ENCODE measurements at places on chromosomes 1 and 21.

DNA sequence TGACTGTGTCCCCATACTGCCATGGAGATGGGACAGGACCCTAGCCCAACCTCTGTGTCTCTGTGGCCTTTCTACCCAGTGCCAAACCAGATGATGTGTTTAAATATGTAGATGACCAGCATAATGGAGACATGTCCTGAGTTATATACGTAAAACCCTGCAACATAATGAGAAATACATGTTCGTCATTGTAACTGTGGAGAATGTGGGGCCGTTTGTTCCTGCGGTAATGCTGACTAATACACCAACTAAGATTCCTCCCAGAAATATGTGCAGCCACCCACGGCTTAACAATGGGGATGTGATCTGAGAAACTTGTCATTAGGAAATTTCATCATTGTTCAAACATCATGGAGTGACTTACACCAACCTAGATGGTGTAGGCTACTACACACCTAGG, 71.7 kb upstream of the SIM2 start:
- peak; percentile 15 for DNase-seq

DNA sequence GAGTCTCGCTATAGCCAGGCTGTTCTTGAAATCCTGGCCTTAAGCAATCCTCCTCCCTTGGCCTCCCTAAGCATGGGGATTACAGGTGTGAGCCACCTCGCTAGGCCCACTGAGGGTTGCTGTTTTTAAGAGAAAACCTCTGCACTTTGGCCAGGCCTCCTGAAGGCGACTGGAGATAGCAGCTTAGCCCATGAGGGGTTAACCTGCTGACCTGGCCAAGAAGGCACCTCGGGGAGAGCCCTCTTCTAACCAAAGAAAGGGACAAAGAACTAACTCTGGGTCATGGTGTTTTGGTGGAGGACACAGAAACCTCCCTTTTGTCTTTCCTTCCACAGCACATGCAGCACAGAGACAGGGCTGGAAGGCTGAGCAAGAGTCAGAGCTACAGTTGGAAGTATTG, 17.7 kb upstream of the KNCN start:
- DNase-seq = no peak

DNA sequence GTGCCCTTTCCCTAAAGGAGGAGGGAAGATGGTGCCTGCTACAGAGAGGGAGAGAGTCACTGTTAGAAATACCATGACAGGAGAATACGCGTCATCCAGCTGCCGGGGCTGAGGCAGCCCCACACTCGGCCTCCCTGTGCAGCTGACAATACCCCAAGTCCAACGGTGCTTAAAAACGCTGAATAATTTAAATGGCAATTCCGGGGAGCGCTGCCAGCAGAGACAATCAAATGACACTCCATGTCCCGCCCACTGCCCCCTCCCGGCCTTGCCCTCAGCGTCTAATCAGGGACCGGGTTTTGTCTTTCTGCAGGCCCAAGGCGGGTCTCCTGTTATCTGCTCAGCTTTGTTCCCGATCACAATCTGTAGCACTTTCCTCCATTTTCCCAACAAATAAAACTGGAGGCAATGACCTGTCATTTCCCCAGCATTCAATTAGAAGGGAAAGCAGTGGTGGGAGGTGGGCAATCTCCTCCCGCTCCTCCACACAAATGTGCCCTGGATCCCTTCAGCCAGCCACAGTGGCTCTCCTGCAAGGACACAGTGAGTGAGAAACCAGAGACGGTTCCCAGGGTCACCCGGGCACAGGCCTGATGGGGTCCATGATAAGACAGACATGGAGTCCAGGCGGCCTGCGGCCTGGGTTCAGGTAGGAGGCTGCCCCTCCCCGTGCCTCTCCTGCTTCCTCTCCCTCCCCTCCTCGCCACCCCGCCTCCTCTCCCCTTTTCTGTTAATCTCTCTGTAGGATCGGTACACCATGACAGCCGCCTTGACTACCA, 42.7 kb upstream of the AJAP1 start:
- no peak for DNase-seq

DNA sequence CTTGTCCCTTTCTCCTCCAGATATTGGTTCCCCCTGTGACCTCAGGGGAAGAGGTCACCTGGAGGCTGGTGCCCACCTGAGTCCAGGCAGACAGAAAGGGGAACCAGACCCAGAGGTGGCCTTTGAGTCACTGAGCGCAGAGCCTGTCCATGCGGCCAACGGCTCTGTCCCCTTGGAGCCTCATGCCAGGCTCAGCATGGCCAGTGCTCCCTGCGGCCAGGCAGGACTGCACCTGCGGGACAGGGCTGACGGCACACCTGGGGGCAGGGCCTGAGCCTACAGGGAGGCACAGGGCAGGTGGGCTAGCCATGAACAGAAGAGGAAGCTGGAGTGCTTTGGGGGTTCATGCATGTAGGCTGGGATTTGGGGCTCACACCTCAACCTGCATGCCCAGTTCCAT, 2.7 kb downstream of the TNFRSF14 start:
- no peak for DNase-seq

GRCh38 chr21:45767071-45768006, 123.8 kb downstream of the PCBP3 start:
- DNase-seq = peak; percentile 30

DNA sequence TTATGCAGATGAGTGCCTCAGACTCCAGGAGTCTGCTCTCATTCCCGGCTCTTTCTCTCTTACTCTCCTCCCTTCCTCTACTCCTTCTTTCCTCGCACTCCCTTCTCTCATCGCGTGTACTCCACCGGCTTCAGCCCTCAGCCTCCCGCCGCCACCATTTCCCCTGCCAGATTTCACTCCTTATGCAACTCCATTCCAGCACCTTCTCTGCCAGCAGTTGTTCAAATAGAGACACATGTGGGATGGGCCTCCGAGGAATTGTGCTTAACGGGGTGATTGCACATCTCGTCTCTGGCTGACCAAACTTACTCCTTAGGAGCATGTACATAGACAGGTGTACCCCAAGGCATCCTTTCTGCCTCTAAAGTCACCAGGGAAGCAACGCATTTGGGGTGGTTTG, 2.1 kb downstream of the CNTN2 start:
- no peak for DNase-seq

- DNase-seq = no peak
Observed at GRCh38 chr1:56002231-56002630, 577.1 kb downstream of the PLPP3 start.

GRCh38 chr1:52352690-52353089, 13.3 kb downstream of the CC2D1B start:
- DNase-seq = no peak

- DNase-seq = no peak
Observed at GRCh38 chr21:44920694-44921604, at the start of gene ITGB2. Gene ITGB2 (minus strand): TSS chr21:44920899. CDS start chr21:44910782, 10,117 bp downstream.

DNA sequence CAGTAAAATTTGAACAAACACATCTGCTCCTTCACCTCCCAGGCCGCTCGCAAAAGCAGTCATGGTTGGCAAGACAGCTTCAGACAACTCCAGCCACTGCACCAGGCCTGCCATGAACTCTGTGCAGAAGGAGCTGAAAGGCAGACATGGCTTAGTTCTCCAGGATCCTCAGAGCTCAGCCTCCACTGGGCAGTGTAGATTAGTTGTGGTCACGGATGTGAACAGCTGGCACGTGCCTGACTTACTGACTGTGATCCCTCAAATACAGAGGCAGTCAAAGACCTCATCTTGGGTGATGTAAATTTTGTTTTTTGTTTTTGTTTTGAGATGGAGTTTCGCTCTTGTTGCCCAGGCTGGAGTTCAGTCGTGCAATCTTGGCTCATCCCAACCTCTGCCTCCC, 28.4 kb downstream of the TMCO4 start:
- DNase-seq = no peak

GRCh38 chr1:37808369-37809319, 636 bp upstream of the YRDC start:
- peak; percentile 85 for DNase-seq

DNA sequence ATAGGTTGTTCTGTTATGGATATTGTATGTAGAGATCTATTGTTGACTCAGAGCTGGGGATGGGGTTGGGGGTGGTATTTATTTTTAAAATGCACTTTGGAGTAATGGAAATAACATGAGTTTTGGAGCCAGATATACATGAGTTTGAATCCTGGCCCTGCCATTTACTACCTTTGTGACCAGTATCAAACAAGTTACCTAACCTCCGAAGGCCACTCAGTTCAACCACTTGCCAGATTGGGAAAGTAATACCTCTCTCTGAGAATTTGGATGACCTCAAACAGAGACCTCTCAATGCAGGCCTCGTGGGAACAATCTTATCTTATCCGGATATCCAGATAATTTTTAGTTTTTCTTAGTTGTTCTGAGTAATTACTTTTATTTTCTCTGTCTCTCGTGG, 181.0 kb downstream of the FGGY start:
- no peak for DNase-seq

DNA sequence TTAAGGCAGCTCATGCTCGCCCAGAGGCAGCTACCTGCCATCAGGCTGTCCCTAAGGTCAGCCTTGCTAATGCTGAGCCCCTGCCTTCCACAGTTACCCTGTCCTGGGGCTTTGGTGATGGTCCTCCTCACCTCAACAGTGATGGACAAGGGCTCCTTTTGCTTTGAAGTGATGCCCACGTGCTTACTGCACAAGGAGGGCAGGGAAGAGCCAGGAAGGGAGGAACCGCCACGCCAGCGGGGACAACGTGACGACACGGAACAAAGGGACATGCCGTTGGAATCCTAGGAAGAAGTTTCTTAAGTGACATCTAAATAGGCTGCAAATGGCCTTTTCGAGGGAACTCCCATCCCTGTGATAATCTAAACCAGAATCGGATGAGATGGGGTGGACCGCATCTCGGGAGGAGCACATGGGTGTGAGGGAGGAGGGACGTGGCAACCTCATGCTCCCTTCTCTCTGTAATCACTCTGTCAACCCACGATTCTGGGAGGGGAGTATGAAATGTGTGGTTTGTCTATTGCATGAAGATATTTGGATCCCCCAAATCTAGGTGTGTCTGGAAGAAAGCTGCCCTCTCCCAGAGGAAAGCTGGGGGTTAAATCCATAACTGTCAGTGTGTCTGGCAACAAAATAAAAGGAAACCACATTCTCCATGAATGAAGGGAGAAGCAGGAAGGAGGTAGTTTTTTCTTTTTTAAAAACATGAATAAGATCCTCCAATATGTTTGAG, 110.9 kb upstream of the IRF2BP2 start:
- no peak for DNase-seq

GRCh38 chr1:95068956-95069709, 3.6 kb downstream of the ALG14 start:
- DNase-seq = no peak

- peak; percentile 4 for DNase-seq
Observed at GRCh38 chr1:47507881-47508701, 70.2 kb downstream of the FOXD2 start.

DNA sequence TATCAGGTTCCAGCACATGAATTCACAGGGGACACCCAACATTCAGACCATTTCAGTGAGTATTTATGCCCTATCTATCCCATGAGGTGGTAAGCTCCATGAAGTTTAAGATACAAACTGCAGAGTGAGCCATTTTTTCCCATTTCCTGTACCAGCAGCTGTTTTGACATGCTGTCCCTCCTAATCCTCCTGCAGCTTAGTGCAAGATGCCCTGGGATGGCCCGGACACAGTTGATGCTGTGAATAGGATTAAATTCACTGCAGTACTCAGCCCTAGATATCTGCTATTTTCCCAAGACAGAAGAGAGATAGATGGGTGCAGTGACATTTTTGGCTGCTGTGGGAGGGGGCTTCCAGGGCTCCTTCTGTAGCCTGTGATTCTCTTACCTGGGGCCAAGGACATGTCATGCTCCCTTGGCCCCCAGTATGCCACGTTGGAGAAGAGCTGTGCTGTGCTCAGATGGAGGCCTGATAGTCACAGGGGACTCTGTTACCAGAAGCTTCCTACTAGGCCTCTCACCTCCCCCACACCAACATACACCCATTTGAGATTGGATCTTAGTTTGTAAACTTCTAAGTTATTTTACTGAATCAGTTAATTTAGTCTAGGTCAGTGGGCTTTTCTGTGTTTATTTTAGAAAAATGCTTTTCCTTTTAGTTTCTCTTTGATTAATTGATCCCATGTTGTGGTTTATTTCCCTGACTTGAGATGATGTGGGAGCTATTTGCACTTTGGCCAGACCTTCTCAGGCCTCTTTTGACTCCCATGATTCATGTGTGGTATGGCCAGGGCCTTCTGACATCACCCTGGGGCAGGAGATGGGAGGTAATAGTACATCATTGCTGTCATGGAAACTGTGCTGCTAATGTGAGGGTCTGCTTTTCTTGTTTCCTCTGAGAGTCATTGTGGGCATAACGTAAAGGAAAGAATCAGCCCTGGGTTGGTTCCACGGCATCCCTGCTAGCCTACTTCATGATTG, 92.6 kb downstream of the ST3GAL3 start:
- DNase-seq = peak; percentile 68

Data from choroid plexus epithelial cell (primary cell).